CD4-positive, alpha-beta T cell treated with Interleukin-6 at 100 ng/mL for 8 hours (primary cell): ENCODE measurements at places on chromosomes 1 and 21.

DNA sequence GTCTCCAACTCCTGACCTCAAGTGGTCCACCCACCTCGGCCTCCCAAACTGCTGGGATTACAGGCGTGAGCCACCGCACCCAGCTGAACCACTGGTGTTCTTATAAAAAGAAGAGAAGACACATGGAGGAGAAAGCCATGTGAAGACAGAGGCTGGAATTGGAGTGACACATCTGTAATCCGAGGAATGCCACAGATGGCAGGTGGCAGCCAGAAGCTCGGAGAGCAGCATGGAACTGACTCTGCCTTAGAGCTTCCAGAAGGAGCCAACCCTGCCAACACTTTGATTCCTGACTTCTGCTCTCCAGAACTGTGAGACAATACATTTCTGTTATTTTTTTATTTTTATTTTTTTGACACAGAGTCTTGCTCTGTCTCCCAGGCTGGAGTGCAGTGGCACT, 59.0 kb upstream of the ATP2B4 start:
- no peak for DNase-seq

DNA sequence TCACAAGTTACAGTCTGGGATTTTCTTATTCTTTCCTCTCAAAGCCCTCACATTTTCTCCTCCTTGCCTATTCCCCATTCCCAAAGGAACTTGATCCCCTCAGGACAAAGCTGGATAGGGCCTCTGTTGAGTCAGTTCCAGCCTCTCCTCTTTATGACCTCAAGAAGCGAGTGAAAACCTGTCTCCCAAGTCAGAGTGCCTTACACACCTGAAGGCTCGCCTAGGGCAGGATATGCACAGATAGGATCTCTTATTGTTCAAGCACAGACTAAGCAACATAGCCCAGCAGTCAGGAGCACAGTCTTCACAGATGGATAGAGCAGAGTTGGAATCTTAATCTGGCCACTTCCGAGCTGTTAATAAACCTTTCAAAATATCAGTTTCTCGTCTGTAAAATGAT, 60.8 kb upstream of the PRRC2C start:
- DNase-seq = no peak

DNA sequence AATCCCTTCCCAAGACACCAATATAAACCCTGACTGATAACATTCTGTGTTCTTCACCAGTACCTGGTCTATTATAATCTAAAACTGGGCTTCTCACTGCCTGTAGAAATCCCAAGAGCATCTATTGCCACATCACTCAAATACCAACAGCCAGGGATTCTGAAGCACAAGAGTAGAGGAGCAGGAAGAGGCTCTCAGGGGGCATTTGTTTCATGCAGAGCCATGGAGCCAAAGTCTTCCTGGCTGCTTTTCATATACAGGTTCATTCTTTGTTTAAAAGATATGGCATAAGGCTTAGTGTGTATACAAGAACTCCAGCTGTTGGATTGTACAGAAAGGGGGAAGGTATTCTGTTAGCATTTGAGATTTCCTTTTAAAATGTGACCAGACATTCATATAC, 38.2 kb upstream of the USH2A start:
- DNase-seq = no peak

- DNase-seq = no peak
Measured at GRCh38 chr21:25490742-25491141, 116.5 kb downstream of the MRPL39 start.

- DNase-seq = no peak
Measured at GRCh38 chr1:212495766-212496494, 63.2 kb downstream of the NENF start.

DNA sequence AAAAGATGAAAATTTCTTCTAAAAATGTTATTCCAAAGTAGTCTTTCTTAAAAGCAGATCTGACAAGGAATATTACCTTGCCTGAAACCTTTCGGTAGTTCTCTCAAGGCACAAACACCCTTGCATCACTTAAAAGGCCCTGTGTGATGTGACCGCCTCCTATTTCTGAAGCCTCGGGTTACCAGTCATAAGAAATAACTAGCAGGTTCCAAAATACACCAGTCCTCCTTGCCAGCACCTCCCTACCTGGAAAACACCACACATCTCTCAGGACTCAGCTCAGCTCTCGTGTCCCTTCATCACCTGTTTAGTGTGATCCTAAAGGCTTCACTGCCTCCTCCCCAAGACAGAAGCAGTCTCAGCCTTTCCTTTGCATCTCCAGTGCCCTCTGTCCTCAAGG, 35.7 kb downstream of the SERBP1 start:
- no peak for DNase-seq

GRCh38 chr1:145991735-145992412, 4.5 kb downstream of the TXNIP start:
- peak; percentile 14 for DNase-seq

GRCh38 chr1:110150330-110151174, at the start of gene SLC6A17:
SLC6A17 (plus strand) TSS chr1:110150494; CDS start chr1:110166930, 16,436 bp downstream.
- DNase-seq = no peak

DNA sequence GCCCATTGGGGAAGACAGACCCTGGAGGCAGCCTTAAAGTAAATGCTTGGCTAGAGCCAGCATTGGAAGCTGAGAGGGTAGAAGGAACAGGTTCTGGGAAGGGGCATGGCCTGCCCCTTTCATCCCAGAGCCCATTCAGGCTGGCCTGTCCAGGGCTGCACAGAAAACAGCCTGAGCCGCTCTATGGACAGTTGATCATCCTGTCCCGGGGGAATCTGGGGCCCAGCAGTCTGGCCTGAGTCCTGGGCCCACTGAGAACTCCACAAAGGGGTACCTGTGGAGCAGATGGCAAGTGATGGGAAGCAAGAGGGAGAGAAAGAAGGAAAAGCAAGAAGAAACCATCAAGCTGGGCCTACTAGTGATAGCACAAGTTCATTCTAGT, 13.2 kb downstream of the TMEM81 start:
- DNase-seq = no peak

GRCh38 chr1:53662169-53662568, 76.8 kb downstream of the GLIS1 start:
- no peak for DNase-seq

GRCh38 chr1:175922254-175922881, 179.0 kb upstream of the TNR start:
- DNase-seq = no peak
